ENCODE measurements at places on chromosomes 2 and 18.

- DNase-seq = no peak
Observed at GRCh38 chr2:38185012-38185491, 109.1 kb upstream of the CYP1B1 start.

DNA sequence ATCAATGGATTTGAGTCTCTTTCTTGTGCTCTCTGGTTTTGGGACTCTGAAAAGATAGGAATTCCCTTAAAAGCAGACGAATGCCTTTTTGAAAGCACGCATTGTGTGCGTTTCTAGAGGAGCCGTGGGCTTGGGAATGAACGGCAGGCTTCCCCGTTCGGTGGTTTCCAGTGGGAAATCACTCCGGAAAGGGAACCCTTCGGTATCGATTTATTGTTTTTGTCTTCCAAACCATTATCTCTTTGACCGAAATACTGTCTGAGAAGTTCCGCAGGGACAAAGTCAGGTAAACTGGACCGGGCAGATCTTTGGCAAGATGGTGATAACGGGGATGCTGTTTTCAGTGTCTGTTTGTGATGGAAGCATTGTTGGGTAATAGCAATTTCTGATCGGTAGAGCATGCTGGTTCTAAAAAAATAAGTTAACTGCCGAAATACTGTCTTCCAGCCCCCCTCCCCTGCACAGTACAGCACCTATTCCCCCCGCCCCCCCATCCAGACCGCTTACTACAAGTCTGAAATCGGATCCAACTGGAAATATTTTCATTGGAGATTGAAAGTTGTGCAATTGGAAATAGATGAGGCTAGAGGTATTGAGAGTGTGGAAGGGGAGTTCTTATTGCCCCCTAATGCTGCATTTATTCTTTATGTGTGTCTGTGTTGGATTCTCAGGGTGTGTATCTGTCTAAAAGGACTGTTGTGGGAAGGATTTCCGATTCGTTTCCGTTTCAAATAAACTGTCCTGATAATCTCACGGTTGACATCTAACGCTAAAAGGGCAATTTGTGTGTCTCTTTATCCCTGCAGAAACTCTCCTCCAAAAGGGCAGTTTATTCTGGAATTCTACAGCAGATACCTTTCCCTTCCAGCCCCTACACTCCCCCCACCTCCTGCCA, 635 bp downstream of the SETBP1 start:
- no peak for DNase-seq

DNA sequence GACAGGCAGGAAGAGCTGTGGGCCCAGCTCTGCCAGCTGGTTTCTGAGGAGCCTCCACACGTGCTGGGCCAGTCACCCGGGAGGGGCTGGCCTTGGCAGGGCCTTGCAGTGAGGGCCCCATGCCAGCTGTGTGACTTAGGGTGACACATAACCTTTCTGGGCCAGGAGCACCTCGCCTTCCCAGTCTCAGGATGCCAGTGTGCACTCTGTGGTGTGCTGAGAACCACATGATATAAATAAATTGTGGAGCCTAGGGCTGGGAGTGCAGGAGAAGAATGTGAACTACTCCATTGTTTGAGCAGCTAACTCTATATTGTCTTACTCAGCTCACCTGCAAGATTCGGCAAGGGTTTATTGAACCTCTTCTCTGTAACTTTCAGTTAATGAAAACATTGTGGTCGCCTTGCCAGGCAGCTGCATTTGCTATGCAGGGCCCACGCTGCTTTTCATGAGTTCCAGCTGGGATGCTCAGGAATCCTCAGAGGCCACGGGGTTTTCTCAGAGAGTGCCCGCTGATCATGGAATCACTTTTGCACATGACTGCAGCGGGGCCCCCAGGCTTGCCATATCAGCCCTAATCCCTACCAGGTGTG, 222.3 kb downstream of the SH3RF3 start:
- DNase-seq = peak; percentile 29

DNA sequence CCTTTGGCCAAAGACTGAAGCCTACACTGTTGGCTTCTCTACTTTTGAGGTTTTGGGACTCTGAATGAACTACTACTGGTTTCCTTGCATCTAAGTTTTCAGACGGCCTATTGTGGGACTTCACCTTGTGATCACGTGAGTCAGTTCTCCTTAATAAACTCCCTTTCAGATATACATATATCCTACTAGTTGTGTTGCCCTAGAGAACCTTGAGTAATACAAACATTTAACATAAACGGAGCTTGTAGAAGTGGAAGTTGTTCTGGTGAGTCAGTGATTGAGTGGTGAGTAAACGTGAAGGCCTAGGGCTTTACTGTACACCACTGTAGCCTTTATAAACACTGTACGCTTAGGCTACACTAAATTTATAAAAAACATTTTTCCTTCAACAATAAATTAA, 107.2 kb upstream of the CDH2 start:
- no peak for DNase-seq

GRCh38 chr2:223897669-223898330, 47.3 kb downstream of the WDFY1 start:
- no peak for DNase-seq

DNA sequence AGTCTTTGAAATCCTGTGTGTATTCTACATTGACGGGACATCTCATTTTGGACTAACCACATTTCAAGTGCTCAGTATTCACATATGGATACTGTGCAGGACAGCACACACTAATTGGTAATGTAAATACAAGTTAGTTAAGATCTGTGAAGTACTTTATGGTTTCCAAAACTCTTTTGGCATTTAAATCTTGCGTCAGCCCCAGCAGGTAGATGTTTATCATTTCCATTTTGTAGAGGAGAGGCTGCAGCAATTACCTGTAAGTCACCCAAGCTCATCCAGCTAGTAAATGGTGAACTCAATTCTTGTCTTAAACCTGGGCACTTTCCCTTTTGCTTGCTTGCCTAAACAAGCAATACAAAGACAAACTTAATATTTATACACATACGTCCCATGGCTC, 1.6 kb upstream of the NAGK start:
- no peak for DNase-seq

- no peak for DNase-seq
Observed at GRCh38 chr2:120985997-120986651, 250.5 kb downstream of the GLI2 start.

Measured in AG09309 (cell line).